Fibroblast of lung (primary cell): ENCODE measurements at places on chromosomes 7 and 10. TPM values are rescaled to one million over a fixed set of nuclear protein-coding genes. Genes with fewer than 3 reads are reported as not detected.

- no peak for DNase-seq
Observed at GRCh38 chr10:30816159-30816819, 186.7 kb upstream of the LYZL2 start.

The CPXM2 gene
- 2.8 and 3.1 TPM in 2 replicates for polyA plus RNA-seq

- no peak for DNase-seq
Observed at GRCh38 chr10:55174419-55174818, 373.4 kb upstream of the PCDH15 start.

GRCh38 chr10:132862485-132863420 lies 76.8 kb upstream of the NKX6-2 start:
- DNase-seq = no peak

The TMEM139 gene
- polyA plus RNA-seq = not detected in 2 replicates

- DNase-seq = no peak
Observed at GRCh38 chr10:75012471-75012870, 99.0 kb upstream of the SAMD8 start.

- DNase-seq = no peak
Observed at GRCh38 chr7:3431306-3431705, 130.3 kb downstream of the SDK1 start.

GRCh38 chr10:6423413-6424170 lies 156.5 kb downstream of the PRKCQ start:
- no peak for DNase-seq

DNA sequence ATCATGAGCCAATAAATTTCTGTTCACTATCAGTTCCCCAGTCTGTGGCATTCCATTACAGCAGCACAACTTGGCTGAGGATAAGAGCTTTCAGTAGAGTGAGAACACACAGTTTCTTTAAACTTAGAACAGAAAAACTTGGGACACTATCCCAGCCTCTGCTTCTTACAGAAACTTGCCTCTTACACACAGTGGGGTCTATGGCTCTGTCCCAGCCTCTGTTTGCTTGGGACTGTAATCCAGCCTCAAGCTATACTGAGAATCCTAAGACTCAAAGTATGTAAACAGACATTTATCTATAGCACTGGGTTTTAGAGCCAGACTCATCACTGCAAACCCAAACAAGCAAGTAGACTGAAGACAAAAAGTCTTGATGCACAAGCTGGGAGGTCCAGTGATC lies 355.8 kb upstream of the VSTM2A start:
- no peak for DNase-seq

DNA sequence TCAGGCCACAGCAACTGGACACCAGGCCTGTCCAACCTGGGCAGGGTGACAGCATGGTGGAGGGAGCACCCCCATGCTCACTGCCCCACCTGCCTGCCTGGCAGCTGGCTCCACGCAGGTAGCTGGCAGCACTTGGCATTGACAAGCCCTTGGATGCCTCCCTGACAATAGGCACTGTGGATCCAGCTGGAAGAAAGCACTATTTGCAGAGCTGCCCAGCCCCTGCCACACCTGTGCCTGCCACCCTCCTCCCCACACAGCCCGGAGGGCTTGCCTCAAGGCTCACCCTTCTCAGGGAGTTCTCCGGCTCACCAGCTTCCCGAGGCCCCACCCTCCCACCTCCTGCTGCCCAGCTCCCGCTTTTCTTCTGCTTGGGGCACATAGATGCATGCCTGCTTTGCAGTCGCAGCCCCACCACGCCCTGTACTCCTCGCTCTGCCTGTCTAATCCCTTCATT lies 160.1 kb downstream of the NEURL1 start:
- no peak for DNase-seq

The MGAM2 gene
- not detected in 2 replicates for polyA plus RNA-seq

GRCh38 chr10:50592961-50593418 lies 30.8 kb downstream of the SGMS1 start:
- DNase-seq = peak; percentile 23

The OPN1SW gene
- not detected in 2 replicates for polyA plus RNA-seq

DNA sequence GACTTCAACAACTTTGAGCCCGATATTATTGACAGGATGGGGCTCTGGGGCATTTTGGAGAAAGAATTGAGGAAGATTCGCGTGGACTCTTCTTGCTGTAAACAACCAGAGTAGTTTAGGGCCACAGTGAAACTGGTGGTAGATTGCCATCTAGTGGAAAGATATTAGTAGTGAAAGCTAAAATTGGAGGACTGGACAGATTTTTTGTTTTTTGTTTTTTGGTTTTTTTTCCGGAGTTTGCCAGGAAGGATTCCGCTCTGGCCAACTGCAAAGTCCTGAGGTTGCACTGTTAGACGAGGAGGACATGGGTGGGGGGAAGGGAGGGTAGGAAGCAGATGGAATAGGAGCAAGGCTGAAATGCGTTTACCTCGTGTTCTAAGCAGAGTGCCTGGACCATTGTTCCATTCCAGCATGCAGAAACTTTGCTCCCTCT lies 11.7 kb downstream of the NOBOX start:
- peak; percentile 79 for DNase-seq

GRCh38 chr10:52191049-52191448 lies 123.0 kb upstream of the DKK1 start:
- no peak for DNase-seq

DNA sequence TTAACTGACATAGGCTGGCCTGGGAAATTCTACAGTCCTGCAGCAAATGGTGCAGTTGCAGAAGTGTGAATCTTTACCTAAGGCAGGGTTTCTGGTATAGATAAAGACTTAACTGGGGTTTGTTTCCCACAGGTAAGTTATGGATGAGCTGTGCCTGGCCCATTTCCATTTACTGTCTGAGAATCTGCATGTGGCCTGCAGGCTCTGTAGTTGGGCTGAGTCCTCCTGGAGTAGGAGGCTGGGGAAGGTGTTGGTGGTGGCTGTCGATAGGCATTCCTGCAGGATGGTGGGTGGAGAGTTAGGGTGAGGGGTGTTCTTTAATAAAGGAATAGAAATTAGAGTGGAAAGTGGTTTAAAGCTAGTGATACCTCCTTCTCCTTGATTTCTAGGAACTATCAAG lies 193.5 kb downstream of the AUTS2 start:
- no peak for DNase-seq

DNA sequence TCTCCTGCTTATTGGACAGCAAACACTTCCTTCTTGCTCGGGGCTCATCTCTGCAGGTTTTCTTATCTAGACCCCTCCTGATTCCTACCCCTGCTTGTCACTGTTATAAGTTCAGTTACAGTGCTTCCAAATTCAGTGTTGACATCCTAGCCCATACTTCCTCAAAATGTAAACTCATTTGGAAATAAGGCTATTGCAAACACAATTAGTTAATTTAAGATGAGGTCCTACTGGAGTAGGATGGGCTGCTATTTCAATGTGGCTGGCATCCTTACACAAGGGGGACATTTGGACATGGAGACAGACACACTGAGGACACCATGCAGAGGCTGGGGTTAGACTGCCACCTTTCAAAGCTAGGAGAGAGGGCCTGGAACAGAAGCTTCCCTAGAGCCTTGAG lies 85.2 kb upstream of the NPVF start:
- DNase-seq = no peak

DNA sequence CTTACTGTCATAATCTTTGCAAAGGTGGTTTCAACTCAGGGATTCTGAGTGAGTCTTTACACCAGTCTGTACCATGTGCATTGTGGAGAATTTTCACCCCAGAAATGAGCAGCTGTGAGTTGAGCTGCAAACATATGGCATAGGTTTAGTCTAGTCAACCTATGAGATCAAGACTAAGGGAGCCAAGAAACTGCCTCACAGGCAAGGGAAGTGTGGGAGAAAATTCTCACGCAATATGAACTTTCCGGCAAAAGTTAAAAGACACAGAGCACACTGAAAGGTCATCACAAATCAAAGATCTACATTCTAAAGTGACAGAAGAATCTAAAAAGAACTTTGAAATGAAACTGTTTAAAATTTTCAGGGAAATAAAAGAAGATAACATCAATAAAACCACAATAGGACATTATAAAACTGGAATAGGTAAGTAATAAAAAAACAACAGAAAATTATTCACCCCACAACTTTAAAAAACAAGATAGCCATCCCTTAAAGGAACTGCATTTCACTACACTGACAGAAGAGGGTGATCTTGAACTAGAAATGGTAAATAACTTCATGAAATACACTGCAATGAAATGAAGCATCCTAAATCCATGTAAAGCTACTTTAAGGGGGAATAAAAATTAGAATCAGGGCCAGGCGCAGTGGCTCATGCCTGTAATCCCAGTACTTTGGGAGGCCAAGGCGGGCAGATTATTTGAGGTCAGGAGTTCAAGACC lies 63.5 kb downstream of the LGI1 start:
- DNase-seq = peak; percentile 52

DNA sequence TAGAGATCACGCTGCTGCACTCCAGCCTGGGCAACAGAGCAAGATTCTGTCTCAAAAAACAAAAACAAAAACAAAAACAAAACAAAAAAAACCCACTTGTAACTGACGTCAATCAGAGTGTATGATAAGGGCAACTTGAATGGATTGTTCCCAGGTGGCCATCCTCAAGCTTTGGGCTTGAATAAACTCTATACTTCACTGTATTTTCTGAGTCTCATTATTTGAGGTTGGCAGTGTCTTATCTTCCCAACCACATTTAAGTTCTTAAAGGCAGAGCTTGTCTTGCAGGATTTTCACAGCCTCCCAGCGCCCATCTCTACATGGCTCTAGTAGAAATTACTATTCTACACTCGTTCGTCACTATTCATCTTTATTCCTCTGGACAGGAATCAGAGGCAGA lies 5.1 kb upstream of the OAT start:
- no peak for DNase-seq

The OR9A2 gene
- polyA plus RNA-seq = not detected in 2 replicates

The PKD2L1 gene
- not detected in 2 replicates for polyA plus RNA-seq

GRCh38 chr10:79268161-79268601 lies 79.1 kb upstream of the PPIF start:
- peak; percentile 36 for DNase-seq

GRCh38 chr7:152336754-152337368 lies 98.9 kb downstream of the KMT2C start:
- peak; percentile 61 for DNase-seq

- no peak for DNase-seq
Observed at GRCh38 chr10:42930516-42931192, 146.2 kb upstream of the RET start.

The FRG2B gene
- not detected in 2 replicates for polyA plus RNA-seq

DNA sequence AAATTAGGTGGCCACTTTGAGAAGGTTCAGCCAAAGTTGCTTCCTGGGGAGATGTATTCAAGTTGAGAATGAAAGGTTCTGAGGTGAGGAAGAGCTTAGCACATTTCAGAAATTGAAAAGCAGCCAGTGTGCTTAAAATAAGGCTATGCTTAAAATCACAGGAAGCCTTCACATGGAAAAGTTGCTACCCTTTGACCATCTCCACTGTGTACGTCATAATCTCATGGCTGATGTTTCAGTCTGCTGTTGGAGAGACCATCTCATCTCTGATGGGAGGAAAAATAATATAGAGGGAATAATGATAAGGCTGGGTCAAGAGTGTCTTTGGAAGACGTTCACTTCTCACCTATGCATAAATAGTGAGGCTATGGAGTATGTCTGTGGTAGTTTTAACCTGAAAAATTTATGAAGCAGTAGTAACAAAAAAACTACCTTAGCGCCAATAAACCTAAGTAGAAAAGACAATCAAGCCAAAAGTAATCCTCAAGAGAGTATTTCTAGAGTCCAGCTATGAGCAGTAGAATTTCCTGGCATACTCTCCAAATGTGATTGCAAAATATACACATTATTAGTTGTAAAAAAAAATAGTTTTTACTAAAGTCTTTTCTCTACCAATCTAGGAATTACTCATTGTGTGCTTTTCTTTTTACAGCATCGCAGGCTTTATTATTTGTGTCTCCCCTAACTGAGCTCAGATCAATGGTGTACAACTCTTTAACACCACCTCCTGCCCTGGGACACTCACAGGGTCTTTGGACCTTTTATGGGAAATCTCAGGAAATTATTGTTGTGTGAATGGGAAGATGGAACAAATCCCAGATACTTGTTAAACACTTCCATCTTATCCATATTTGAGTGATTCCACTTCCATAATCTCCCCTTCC lies 435.2 kb upstream of the LRGUK start:
- peak; percentile 21 for DNase-seq
